Effector CD4-positive, alpha-beta T cell (primary cell): ENCODE measurements at places on chromosomes 3 and 15.

GRCh38 chr15:69021895-69022294 is 7.4 kb downstream of the NOX5 start:
- DNase-seq, result no peak

DNA sequence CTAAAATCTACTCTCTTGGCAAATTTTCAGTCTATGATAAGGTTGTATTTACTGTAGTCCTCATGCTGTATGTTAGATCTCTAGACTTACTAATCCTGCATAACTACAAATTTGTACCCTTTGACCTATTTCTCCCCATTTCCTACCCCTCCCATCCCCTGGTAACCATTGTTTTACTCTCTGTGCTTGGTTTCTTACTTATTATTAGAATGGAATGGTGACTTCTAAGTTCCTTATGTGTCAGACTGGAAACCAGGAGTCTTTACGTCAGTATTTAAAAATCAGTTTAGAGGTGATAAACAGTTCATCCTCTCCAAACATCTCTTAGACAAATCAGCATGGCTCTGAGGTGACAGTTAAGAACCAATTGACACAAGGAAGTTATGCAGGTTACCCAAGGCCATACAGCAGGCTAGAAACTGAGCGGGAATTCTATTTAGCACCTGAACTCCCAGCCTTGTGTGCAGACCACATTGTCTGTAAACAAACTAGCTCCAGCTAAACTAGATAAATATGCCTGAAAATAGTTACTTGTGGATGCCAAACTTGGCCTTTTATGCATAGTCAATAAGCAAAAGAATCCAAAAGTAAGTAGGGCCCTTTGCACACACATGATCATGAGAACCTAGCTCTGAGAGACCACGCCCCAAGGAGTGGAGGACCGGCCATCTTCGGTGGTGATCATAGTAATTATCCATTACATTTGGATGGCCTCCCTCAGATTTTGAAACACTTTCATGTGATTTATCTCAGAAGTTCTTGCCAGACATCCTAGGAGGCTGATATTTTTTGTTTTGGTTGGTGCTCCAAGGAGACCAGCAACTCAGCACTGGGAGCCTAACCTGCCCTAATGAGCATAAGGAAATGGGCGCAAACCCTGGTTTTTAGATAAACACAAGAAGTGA is 72.3 kb upstream of the BOC start:
- no peak for DNase-seq

DNA sequence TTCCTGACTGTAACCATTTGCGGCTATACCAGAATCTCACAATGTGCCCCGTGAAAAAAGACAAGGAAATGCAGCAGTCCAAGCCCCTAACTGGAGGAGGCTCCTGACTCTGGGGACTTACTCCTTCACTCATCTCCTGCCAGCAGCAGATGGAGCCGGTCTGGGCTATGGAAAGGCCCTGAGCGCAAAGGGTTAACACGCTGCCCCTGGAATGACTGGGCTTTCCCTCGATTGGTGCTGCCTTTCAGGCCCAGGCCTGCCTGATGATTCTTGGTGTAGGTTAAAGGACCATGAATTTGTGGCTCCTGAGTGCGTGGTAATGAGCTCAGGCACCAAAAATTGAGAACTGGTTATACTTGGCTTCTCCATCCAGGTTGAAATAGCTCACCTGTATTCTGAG is 42.3 kb upstream of the GALNT15 start:
- DNase-seq, result no peak

- no peak for DNase-seq
Measured at GRCh38 chr3:168213920-168214319, 118.2 kb upstream of the GOLIM4 start.

GRCh38 chr15:100193277-100193860 is 148.4 kb downstream of the ADAMTS17 start:
- DNase-seq, result no peak

GRCh38 chr3:184937611-184938010 is 125.6 kb downstream of the VPS8 start:
- no peak for DNase-seq

- no peak for DNase-seq
Measured at GRCh38 chr3:96958856-96959255, 144.5 kb downstream of the EPHA6 start.

DNA sequence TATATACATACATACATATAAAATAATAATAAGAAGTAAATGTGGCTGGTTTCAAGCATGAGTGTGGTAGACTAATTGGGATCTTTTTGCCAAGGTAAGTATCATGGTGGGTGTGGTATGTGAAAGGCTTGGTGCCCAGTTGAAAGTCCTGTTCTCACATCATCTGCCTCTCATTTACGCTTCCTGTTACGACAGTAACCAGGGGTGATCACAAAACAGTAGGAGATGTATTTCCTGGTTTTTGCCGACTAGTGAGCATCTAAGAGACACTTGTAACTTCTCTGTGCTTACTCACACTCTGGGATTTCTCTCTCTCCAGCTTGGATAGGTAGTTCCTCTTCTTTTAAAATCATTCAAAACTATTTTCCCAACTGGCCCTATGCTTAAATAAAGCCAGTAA is 1028.3 kb upstream of the NR2F2 start:
- no peak for DNase-seq

GRCh38 chr3:45915518-45916231 is 27.6 kb upstream of the CXCR6 start:
- peak; percentile 54 for DNase-seq

GRCh38 chr3:60948488-60948887 is 302.8 kb downstream of the FHIT start:
- DNase-seq, result no peak

DNA sequence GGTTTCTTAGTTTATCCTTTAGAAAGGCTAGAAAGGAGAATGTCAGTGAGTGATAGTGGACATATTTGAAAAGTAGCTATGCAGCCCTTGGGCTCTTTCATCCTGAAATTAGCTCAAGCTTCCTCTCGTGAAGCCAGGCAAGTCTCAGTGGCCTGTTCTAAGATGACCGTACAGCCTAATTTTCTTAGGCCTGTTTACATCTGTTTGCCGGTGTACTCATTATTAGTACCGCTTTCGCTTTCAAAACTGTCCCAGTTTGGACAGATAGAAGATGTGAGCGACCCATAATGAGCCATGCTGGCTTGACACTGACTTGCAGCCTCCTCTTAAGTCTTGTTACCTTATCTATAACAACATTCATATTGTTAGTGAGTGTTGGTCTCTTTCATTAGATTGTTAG is 5.7 kb upstream of the ARL14 start:
- no peak for DNase-seq

- no peak for DNase-seq
Measured at GRCh38 chr3:52525680-52526561, 7.7 kb downstream of the NT5DC2 start.

GRCh38 chr3:16254916-16255315 is 9.8 kb downstream of the DPH3 start:
- DNase-seq, result no peak

DNA sequence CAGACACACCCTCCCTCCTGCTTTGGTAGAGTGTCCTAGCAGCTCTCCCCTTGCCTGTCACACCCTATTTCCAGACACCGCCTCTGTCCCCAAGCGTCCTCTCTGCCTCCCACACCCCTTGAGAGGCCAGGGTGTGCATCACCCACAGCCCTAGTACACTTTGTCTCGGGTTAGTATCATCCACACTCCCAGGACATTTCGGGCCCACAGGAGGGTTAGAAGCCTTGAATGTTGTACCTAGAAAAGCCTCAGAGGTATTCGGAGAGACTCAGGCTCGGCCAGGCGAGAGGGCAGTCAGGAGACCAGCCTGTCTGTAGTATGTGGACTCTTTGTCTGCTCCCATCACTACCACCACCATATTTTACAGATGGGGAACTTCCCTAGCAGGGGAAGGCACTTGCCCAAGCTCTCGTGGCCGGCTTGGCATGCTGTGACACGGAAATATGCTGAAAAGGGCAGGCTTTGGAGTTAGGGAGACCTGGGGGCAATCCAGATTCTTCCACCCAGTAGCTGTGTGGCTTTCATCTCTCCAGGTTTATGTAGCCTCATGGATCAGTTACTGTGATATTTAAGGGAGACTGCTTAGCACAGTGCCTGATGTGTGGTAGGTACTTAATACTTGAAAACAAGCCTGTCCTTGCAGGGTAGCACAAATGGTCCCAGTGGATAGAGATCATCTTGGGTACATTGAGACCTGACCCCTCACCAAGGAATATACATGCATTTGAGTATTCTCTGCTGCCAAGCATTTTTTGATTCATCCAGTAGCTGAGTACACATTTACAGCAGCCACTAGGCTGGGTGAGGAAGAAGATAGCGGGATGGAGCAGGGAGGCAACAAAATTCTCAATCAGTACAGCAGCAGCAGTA is 1.4 kb downstream of the TMEM43 start:
- DNase-seq, result no peak

- no peak for DNase-seq
Measured at GRCh38 chr15:78679089-78679511, 38.1 kb upstream of the CHRNB4 start.

DNA sequence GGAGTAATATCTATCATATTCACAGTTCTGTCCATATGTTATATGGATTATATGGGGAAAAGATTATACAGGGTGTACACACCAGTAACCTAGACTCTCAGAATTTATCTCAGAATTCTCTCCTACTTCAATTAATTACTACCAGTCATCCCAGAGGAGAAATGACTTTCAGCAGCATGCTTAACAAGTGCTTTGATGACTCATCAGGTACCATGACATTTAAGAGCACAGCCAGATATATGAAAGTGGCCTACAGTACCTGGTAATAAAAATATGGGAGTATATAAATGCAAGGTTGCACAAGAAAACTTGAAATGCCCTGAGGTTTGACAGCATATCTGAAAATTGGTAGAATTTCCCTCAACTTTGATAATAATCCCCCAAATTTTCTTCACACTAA is 1273.0 kb downstream of the OTOL1 start:
- no peak for DNase-seq

- DNase-seq, result no peak
Measured at GRCh38 chr15:66246937-66247336, 6.6 kb downstream of the MEGF11 start.

DNA sequence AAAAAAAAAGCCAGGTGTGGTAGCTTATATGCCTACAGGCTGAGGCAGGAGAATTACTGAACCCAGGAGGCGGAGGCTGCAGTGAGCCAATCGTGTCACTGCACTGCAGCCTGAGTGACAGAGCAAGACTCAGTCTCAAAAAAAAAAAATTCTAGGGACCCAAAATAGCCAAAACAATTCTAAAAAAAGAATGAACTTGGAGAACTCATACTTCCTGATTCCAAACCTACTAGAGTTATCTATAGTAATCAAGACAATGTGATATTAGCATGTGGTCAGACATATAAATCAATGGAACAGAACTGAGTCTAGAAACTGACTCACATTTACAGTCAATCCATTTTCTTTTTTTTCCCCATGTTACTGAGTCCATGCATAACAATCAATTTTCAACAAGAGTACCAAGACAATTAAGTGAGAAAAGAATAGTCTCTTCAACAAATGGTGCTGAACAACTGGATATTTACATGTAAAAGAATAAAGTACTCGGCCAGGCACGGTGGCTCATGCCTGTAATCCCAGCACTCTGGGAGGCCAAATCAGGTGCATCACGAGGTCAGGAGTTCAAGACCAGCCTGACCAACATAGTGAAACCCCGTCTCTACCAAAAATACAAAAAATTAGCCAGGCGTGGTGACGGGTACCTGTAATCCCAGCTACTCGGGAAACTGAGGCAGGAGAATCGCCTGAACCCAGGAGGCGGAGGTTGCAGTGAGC is 11.9 kb downstream of the PRKAR2A start:
- DNase-seq, result no peak

DNA sequence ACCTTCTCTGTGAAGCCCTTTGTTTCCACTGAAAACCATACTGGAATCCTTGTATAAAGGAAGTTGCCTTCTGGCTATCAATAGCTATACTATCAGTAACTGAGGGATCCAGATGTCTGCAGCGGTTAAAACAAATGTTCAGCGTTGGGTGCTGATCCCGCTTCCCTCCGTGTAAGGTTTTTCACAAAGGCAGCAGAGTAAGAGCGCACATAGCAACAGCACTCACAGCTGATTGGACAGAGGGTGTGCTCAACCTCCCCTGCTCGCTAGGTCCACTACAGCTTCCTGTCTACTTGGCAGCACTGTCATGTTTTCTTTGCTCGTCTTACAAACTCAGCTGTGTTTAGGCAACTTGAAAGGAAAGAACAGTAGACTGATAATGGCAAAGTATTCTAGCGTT is 27.3 kb downstream of the ATOSA start:
- peak; percentile 18 for DNase-seq
